A172 (cell line): ENCODE measurements at places on chromosomes 6 and 20.

DNA sequence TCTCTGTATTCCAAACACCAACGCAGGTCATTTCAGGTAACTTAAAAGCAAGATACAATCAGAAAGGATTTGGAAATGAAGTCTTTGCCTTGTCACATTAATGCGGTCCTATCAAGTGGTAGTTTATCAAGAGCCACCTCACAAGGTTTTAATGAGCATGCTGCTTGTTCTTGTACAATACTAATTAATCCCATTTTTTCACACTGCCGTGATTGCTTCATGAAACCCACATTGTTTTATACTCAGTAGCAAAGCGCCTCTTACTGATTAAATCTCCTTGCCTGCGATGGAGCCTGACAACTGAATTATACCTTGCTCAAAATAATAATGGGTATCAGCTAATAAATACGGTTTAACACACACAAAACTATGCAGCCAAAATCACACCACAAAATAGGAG is 234.1 kb upstream of the TSHZ2 start:
- DNase-seq = no peak

- peak; percentile 90 for DNase-seq
Measured at GRCh38 chr20:50138479-50139393, 14.8 kb downstream of the PEDS1 start.

DNA sequence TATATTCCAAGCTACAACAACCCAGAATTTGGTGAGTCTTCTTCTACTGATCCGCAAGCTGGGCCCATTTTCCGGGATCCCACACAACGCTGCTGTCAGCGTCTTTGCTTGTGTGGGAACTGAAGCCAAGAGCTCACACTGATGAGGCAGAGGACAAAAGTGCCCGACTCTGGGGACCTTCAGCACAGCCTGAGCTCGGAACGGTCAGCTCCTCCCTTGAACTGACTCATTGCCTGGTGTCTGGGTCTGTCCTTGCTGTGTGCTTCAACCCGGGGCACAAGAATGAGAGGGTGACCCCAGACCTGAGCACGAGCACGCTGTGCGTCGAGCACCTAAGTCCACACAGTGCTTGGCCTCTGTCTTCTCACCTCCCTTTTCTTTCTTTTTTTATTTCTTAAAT is 33.5 kb downstream of the DACT2 start:
- no peak for DNase-seq

- no peak for DNase-seq
Measured at GRCh38 chr6:106883808-106884262, 90.7 kb downstream of the CD24 start.

DNA sequence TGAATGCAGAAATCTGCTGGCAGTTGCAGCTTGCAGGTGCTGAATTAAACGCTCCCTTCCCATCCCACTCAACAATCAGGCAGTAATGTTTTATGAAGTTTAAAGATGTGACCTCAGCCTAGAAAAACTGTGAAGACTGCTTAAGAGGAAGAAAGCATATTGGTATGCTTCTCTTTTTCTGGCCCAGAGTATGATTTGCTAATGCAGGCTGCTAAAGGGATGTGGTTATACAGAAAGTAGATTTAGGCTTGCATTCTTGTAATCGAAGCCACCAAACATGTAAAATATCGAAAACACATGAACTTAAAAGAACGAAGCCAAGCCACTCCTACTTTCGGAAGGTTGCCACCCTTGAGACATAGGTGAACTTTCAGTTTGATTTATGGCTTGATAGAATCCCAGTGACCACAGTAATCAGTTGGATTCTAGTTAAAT is 40.7 kb downstream of the MAP3K5 start:
- no peak for DNase-seq

DNA sequence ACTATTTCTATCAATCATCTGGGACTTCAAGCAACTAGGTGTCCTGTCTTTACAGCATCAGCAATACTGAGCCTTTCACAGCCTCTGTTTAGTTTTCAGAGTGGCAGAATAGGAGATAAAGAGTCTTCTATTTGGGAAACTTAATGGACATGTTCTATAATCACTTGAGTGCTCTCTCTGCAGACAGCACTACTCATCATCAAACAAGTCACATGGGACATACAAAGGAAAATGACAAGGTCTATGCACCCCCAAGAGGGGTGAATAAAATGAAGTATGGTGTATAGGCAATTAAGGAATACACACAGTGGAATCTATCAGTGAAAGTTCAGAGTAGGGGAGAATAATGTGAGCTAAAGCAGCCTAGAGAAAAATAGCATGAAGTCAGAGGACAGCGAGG is 237.8 kb upstream of the THEMIS start:
- DNase-seq = no peak

GRCh38 chr6:7132398-7133035 is 24.8 kb downstream of the RREB1 start:
- DNase-seq = no peak

DNA sequence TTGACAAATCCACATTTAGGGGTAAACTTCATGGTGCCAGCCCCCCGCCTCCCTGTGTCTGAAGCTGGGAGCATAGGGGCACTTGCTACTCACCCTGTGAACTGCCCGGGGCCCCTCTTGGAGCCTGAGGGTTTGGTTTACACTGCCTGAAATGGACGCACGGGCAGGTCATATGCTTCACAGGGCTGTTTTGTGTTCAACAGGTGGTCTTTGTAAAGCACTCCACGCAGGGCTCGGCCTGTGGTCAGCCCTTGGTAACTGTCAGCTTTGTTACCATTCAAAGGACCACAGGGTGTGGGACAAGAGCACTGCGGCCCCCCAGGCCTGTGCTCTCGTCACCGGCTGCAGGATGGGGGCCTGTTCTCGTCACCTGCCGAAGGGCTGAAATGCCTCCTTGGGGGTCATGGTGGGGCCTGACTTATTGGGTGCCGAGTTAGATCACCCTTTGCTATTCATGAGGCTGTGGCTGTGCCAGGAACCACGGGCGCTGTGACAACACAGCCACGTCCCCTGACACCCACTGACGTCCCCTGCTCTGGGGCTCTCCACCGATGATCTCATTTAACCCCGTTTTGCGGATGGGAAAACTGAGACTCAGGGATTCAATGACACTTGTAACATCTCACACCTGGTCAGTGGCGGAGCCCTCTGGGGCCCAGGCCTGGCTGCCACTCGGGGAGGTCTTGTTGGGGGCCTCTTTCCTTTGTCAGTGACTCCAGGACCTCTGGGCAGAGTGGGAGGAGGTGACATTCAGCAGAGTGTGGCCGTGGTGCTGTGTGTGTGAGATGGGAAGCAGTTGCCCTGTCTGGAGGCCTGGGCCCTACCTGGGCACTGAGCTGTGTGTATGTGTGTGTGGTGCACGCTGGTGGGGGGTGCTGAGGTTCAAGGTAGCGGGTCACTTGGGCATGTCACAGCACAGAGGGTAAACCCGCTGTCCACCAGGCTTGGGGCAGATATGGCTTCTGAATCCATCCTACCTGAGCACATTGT is 24.9 kb downstream of the ZBP1 start:
- DNase-seq = no peak

DNA sequence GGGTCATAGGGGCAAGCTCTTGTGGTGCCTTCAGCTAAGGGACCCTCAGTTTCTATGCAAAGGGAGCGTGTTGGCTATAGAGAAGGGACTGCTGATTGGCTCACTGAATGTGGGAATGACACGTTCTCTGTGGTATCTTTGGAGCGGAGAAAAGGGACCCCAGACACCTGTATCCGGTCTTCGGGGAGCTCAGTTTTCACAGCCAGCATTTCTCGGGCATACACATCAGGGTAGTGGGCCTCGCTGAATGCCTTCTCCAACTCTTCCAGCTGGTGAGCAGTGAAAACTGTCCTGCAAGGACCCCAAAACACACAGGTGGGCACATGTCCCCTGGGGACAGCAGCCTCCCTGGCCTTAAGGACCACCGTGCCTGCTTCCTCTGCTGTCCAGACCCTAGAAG is 3.3 kb downstream of the VSX1 start:
- no peak for DNase-seq

DNA sequence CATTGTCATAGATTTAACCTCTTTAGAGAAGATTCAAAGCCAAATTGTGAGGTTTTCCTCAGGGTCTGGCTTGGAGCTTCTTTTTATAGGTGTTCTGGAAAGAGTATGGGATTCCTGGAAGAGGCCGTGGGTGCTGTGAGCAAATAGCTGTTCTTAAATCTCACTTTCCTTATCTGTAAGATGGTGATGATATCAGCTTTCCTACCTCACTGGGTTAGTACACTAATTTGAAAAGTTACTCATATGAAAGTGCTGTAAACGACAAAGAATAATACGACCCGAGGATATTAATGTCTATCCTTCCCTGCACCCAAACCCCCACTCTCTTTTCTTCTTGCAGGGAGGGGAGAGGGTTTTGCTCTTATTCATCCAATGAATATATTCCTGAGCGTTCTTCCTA is 116.9 kb upstream of the ENPP5 start:
- no peak for DNase-seq
